ENCODE measurements at places on chromosomes 2 and 18. TPM values are rescaled to one million over a fixed set of nuclear protein-coding genes. Genes with fewer than 3 reads are reported as not detected.

DNA sequence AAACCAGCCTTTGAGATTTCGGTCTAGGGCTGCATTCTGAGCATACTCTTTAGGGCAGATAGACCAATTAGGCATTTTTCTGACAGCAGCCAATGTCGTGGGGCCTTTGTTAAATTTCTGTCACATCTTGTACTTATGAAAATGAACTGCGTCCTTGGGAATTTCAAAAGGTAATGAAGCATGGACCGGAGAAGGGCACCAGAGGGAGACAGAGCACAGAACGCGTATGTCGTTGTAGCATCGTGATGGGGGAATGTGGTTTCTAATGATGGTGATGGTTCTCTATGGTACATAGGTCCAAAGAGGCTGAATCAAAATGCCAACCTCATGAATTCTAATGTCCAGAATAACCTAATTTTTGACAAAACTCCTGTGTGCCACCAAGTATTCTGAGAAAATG lies 483.9 kb upstream of the CRIM1 start:
- DNase-seq = no peak

DNA sequence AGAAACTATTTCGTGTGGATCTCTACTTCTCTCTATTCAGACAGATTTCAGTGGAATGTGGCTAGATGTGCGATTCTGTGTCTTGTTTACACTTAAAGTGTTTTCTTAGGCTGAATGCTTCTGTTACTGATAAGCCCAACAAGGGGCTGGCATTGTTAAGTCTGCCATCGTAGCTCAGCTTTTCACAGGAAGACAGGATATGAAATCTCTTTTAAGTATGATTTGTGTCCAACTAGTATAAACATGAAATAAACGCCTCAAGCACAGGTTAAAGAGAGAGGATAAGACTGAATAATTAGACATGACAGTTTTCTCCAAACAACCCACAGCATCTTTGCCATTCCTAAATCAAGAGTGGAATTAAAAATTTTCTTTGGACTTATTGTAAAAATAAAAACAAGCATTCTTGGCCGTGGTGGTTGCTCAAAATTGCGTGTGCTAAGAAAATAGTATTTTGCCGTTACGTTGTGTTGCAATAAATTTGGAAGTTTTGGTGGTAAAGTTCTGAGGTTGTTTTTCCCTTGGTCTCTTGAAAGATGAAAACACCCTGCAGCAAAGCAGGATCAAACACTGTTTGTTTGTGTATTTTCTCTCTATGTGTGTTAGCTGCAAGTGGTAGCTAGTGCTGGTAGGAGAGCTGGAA lies 1.0 kb downstream of the VIT start:
- DNase-seq = no peak

GRCh38 chr18:46260016-46260878 lies 156.1 kb downstream of the HAUS1 start:
- DNase-seq = no peak

Gene HDHD2
- total RNA-seq = 30.7 TPM

Gene STAT4
- 0.70 TPM for total RNA-seq

Data from Right ventricle myocardium superior (tissue), 1 donor.